GM19239 (cell line): ENCODE measurements at places on chromosomes 1 and 21.

GRCh38 chr1:170562646-170563338 is 30.8 kb downstream of the GORAB start:
- no peak for DNase-seq

DNA sequence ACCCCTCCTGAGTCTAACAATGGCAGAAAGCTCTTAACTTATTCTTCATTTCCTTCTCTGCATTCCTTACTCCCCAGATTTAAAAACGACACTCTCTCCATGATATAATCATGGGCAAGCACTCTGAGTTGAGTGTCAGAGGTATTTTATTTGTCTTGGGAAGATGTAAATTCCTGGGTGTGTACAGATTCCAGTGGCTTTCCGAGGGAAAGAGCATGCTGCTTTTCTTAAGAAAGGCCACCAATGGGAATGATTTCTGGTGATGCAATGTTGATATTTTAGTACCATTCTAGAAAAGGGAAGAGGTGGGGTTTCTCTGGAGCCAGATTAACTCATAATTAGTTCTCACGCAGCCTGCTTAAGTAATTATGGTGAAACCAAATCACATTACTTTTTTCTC is 47.8 kb upstream of the BTG3 start:
- DNase-seq: no peak

DNA sequence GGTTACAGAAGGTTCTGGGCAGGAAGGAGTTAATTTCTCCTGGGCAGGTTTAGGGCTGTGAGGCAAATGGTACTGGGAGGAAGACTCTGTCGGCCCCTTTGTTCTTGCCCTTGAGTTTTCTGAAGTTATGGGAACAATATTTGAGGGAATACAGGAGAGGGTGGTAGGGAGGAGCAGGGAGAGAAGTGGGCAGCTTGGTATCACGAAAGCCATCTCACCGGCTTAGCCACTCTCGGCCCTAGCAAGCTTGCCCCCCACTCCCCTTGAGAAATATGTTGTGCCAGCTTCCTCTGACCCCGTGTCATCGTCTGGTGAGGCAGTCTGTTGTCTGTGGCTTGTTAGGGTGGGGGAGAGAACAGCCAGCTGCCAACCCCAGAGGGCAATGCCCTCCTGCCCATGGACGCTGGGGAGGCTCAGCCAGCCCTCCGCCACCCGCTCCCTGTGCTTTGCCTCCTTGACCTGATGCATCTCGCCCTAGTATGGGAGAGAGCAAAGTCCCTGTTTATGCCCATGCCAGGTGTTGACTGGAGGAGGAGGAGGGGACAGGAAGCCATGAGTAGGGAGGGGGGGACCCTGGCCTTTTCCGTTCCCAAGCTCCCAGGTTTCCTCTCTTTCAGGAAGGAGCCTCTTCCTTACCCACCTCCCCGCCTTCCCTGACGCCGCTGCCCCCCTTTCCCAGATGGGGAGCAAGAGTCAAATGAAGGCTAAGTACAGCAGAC is 1.2 kb downstream of the EFNA1 start:
- no peak for DNase-seq

DNA sequence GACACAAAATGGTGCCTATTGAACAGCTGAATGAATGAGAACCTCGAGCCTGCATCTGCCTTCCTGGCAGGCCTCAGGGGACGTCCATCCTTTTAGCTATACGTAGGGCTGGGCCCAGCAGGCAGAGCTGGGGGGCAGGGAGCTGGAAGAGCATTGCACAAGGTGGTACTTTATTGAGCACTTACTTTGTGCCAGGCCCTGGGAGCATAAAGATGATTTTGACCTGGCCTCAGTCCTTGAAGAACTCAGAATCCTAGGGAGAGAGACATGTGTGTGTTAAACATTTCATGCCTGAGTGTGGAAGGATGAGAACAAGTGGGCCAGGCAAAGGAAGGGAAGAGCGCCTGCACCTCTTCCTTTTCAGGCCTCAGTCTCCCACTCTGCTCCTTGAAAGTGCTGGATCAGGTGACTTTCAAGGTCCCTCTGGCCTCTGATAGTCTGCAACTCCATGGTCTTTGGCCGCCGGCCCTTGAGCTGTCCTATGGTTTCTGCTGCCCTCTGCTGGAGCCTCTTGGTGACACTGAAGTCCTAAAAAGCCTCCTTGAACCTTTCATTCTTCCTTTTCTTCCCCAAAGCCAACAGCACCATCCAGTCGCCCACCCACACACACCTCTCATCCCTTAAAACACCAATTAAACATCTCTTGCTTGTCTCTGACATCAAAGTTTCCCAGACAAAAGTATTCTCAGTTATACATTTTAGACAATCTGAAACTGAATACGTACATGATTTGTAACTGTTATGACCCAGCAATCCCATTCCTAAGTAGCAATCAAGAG is 3.5 kb upstream of the PEAR1 start:
- DNase-seq: peak; percentile 74

GRCh38 chr1:208520438-208521099 is 276.4 kb upstream of the PLXNA2 start:
- no peak for DNase-seq

- DNase-seq: no peak
Observed at GRCh38 chr21:20404915-20405314, 593.3 kb upstream of the NCAM2 start.

DNA sequence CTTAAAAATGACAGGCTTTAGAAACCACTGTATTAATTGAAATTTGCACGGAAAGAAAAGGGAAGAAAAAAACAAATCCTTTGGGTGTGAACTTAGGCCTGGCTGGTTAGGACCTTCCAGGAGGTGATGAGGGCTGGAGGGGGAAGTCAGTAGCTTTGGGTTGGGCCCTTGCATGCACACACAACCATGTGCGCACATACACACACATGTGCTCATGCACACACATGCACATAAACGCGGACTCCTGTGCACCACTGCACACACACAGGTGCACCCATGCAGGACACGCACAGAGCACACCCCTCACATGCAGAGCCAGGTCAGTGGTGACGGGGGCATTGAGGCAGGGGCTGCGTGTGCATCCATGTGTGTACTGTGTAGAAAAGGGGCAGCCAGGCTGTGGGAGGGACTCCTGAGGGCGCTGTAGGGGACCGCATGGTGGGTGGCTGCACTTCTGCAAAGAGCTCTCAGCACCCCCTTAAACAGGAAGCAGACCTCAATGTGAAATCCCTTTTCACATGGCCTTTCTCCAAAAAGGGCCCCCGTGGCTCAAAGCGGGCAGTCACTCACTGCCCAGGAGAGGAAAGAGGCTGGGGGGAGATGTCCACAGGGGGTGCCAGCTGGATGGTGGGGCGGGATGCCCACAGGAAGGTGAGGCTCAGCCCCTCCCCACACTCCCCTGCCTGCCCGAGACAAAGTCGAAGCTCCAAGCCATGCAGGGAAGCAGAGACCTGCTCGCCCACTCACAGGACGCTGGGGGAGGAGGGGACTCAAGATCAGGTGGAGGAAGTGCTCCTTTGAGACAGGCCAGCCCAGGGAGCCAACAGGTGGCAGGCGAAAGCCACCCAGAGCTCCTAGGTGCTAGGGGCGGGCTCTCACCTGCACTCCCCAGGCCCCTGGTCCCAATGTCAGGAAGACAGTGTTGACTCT is 95.2 kb downstream of the ITPKB start:
- peak; percentile 54 for DNase-seq

- DNase-seq: no peak
Observed at GRCh38 chr1:51969038-51969705, 21.3 kb downstream of the RAB3B start.

DNA sequence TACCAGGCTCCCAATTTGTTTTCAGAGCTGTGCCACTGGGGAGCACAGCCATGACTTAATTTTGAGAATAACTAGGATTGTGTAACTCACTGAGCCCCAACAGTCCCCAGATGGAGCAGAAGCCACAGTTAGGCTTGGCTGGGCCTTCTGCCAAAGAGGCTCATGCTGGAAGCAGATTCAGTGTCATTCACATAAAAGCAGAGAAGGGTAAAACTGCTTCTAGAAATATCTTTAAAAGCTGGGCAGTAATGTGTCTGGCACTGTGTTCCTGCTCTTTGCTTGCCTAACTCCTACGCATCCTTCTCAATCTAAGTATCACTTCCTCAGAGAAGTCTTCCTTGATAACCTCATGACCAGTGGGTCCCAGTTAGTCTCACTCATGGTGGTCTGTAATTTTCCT is 20.3 kb downstream of the STK40 start:
- DNase-seq: no peak

DNA sequence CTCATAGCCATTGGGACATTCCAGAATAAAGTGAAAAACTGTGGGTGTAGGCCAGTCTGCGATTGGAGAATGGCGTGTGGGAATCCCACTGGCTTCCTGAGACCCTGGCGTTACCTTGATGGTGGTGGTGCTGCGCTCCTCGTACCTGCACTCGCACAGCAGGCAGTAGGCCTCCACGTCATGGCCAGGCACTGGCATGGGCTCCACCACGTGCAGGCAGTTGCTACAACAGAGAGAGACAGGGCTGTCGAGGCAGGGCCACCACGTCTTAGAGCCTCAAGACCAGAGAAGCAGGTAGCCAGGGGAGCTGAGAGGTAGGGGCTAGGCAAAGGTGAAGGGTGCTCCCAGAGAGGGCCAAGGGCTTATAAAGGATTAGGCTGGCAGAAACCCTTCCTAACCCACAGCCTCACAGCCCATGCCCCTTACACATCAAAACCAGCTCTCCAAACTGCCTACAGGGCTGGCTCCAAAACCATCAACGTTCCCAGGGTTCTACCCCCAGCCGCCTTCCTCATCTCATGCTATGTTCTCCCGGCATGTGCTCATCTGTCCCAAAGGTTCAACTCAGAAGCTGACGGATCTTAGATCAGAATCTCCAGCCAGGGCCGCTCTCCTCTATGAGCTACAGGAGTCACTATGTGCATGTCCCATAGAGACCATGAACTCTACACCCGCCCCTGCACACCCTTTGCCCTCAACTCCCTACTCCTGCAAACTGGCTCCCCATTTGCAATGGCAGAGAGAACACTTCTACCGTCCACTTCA is 7.5 kb downstream of the TMEM9 start:
- DNase-seq: no peak

- DNase-seq: no peak
Observed at GRCh38 chr1:175054736-175055135, 12.9 kb upstream of the TNN start.

DNA sequence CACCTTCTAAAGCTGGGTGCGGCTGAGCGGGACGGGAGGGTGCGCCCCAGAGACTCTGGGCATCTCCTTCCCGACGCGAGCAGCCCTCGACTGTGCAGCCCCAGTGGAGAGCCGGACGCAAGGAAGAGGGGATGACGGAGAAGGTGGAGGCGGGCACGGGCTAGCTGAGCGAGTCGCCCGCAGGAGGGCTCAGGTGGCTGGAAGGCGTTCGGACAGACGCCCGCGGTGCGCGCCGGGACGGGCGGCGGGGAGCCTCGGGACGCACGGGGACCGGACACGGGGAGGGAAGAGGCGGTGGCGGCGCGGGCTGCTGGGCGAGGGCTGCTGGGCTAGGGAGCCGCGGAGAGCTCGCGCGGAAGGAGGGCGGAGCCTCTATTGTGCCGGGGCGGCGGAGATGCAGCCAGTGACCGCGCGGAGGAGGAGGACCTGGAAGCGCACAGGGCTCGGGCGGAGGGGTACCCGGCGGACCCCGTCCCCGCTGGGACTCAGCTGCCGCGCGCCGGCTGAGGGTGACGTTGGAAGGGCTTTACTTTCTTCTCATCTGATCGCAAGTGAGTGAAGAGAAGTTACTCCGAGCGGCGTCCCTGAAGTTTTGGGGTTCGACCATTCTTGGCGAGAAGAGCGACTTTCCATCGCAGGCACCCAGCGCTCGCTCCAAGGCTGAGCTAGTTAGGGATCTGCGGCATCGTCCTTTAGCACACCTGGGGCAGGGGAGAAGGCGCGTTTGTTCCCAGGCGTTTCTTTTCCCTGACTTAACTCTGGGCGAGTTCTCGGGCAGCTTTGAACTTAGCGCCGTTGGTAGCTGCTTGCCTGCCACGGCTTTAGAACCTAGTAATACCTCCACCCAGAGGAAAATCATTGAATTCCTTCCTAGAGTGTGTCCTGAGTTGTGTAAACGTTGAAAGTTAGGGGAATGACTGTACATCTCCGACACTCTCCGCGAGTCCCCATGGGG is at the start of gene OLFML2B:
Gene OLFML2B (minus strand): TSS at position 323 of the 955 bp plus-strand sequence. CDS start 439 bp downstream, outside the sequence.
- peak; percentile 31 for DNase-seq

GRCh38 chr21:42665484-42665883 is 12.1 kb downstream of the PDE9A start:
- no peak for DNase-seq

DNA sequence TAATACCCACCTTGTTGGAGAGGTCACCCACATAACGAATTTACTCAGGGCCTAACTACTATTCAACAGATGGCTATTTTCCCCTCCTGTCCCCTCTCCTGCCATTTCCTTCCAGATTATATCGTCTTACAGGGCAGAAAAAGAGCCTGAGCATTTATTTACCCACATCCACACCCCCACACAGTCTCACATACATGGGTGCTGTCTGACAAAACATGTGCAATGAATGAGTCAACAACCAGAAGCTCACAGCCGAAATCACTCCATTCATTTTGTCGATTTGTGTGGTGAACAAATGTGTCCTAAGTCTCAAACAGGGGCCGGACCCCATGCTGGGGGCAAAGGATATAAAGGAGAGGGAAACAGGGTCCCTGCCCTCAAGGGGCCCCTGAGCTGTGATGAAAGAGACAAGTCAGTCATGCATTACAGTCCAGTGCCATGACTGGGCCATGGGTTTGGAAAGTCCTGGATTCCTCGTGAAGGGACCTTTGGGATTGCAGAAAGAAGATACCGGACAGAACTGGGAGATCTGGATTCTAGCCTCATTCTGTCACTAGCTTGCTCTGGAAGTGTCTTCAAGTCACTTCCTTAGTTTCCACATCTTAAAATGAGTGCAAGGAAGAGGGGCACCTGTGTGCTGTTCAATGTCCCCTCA is 16.4 kb upstream of the ZNF683 start:
- DNase-seq: no peak

DNA sequence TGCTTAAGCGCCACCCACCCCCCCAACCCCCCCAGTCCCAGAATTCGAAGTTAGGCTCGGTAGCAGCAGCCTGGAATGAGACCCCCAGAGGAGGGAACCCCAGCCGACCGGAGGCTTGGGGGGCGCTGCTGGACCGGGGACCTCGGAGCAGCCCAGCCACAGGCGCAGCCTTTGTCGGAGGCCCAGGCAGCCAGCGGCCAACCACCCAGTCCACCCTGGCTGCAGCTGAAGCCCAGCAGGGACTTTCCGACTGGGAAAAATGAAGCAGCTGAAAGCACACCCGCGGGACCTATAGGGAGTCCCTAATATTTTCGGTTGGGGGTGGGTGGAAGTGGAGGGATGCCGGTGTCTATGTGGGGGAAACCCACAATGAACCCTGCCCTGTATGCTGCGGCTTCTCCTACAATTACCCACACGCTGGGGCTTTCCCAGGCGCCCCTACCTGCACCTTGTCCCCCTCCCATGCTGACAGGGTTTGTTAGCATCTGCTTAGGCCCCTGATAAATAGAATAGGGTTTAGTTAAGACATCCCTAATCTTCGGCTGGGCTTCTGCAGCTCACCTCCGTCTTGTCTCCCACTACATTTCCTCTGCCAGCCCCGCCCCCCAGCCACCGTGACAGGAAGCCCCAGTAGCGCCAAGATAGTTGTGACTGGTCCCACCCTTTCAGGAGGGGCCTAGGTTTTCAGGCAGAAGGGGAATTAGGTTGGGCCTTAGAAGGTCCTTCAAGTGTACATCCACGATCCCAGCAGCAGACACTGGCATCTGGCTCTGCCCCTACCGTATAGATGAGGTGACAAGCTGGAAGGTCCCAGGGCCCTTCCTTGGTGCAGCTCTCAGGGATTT is 838 bp downstream of the CCDC28B start:
- peak; percentile 59 for DNase-seq
